Activated CD8-positive, alpha-beta T cell treated with anti-CD3 and anti-CD28 coated beads for 36 hours (primary cell): ENCODE measurements at places on chromosomes 7 and 10.

DNA sequence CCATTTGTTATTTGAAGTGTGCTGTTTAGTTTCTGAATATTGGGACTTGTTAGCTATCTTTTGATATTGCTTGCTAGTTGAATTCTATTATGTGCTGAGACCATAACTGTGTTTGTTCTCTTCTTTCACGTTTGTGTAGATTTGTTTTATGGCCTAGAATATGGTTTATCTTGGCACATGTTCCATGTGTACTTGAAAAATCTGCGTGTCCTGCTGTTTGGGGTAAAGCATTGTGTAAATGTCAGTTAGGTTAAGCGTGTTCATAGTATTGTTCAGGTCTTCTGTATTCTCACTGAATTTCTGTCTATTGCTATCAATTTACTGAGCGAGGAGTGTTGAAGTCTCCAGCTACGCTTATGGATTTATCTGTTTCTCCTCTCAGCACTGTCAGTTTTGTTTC, 19.4 kb downstream of the MMP21 start:
- no peak for DNase-seq

DNA sequence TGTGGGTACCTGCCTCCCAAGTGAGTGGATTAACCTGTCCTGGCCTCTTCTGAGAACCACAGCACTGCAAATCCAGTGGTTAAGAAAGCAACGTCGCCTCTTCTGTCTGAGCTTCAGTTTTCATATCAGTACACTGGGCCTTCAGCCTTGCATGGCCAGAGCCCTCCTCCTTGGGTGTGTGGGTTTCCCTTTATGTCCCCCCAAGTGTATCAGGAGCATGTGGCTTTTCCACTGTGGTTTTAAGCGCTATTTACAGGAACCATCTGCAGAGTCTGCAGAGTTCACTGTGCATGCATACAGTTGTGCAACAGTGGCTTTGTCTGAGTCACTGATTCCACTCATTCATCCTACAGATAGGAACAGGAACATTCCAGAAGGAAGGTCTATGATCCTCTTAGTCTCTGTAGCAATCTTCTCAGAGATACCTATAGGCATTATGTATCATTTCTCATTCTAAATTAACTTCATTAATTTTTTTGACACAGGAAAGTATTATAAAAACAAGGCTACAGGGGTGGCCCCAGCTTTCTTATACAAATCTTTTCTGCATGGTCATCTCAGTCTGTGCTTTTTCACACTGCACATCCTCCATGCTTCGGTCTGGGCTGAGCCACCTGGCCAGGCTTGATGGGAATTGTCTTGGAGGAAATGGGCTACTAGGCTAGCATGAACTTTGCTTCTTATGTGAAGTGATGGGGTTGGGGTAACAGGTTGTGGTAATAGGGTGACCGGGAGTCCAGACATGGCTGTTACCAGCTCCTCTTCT, 17.1 kb downstream of the MBL2 start:
- no peak for DNase-seq

DNA sequence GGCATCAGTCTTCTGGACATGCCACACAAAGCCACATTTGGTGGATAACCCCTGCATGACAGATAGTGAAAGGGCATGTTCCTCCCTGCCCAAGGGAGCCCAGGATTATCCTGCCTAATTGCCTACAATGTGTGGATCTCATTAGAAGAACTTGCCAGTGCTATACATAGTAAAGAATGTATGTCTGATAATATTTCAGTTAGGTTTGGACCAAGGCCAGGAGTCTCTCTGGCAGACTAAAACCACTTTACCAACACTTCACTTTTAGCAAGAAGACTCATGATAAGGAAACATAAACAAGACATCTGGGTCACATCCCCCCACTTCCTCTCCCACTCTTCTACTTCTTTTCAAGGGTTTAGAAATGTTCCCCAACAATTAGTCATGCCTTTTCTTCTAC, 196.7 kb downstream of the MTERF1 start:
- no peak for DNase-seq

- DNase-seq: no peak
Observed at GRCh38 chr7:132138817-132139216, 437.5 kb downstream of the PLXNA4 start.

DNA sequence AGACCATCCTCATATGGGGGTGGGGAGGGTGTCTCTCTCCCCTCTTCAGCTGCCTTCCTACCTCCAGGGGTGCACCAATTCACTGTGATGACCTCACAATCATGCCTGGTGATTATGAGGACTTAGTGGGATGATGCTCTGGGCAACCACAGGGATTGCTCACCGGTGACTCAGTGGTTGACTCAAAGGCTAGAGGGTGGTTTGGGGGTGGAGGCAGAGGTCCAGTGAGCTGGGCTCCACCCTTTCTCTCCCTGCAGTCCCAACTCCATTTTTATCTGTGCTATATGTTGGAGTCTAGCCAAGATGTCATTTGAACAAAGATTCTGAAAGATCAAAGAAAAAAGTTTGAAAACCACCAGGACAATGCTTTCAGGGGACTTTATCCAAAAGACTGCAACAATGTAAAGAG, 286.9 kb downstream of the KCNMA1 start:
- peak; percentile 68 for DNase-seq

DNA sequence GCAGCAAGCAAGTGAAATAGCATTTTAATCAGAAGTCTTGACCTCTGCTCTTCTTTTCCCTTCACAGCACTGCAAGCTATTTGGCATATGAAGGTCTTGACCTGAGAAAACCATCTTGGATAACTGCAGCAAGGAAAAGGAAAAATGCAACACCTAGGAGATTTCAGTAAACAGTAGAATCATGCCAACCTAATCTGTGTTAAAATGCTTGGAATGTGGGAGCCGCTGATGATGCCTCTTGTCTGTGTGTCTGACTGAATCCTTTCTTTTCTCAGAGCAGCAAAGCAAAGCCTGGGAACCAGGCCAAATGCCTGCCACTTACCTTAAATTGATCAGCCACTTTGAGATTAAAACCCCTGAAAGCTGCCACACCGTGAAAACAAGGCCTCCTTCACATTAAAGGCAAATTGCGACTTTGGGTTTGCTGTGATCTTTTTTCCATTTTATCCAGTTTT, 80.4 kb upstream of the CDK6 start:
- DNase-seq: no peak

DNA sequence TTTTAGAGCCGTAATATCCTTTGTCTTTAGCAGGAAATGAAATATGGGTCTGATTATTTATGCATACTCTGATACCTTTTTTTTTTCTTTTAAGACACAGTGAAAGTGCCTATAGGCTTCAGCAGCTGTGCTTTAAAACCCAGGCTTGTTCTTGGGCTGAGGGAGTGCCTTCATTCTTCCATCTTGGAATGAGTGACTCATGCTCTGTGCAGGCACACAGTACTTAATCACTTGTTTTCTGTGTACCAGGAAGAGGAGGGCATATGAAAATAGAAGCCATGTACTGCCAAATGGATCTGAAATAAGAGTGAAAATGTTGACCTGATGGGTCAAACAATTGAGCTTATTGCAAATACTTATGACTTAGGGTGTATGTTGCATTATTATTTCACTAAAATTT, 12.0 kb downstream of the INPP5F start:
- peak; percentile 14 for DNase-seq
